ENCODE measurements at places on chromosomes 7 and 10.

- DNase-seq: peak; percentile 75
These were observed 34.6 kb downstream of the CHST3 start for GRCh38 chr10:71998840-71999194.

GRCh38 chr10:1465993-1466764, 271.1 kb downstream of the ADARB2 start:
- DNase-seq: no peak

- no peak for DNase-seq
These were observed 41.9 kb downstream of the SEMA3C start for GRCh38 chr7:80876894-80877414.

GRCh38 chr7:98802781-98803110, 67.1 kb downstream of the TMEM130 start:
- no peak for DNase-seq

GRCh38 chr7:26065652-26066051, 86.3 kb upstream of the NFE2L3 start:
- DNase-seq: no peak

DNA sequence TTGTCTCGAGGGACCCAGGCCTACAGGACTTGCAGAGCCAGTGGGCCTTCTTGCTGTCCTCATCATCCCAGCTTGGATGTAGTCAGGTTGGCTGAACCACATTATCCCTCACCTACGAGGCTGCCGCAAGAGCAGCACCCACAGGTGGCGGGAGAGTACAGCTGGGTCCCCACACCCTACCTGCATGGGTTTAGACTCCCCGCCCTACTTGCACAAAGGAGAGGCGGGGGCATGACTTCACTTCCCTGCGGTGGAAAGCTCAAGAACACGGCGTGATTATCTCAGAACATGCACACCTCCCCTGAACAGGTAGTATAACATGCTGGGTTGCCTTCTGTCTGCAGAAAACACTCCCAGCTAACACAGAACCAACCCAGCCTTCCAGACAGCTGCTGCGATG, 57.5 kb downstream of the CTBP2 start:
- no peak for DNase-seq

DNA sequence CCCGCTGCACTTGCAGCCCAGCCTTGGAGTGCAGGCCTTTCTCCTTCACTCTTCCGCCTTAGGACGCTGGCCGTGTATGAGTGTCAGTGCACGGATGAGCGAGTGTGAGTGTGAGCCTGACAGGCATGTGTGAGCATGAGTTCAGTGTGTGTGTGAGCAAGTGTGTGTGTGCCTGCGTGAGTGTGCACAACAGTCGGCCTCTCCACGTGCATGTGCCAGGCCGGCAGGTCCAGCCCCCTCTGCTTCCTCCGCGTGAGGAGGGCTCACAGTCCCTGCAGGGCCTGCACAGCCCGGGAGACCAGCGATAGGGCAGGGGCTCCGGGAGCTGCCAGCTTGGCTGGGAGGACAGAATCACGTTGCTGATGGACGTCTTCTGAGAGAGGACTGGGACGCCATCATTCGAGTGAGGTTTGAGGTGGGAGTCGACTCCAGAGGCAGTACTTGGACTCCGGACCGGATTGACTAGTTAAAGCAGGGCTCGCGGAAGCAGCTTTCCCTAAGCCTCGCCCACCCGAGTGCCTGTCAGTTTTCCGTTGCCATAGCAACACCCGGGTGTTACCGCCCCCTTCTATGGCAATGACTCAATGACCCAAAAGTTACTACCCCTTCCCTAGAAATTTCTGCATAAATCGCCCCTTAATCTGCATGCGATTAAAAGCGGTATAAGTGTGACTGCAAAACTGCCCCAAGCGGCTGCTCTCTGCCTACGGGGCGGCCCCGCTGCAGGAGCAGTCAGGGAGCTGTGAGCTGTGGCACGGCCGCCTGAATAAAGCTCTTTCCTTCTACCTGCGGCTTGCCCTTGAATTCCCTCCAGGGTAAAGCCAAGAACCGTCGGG, 19.6 kb upstream of the CFAP46 start:
- DNase-seq: peak; percentile 83

DNA sequence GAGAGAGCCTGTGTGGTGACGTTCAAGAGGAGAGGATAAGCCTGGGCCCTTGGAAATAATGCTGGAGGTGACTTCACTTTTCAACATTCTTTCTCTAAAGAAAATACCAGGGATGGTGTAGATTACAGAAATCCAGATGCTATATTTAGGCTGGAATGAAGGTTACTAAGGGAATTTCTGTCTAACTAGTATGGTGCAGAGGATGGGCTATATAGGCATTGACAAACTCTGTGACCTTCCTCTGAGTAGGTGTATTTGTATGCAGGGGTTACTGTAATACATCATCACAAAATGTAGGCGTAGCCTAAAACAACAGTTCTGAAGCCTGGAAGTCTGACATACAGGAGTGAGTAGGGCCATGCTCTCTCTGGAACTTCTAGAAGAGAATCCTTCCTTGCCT, 155.3 kb upstream of the INHBA start:
- peak; percentile 15 for DNase-seq

All from choroid plexus epithelial cell (primary cell).